ENCODE measurements at places on chromosomes 5 and 9.

GRCh38 chr9:99177576-99178366, 44.0 kb downstream of the ALG2 start:
- DNase-seq = no peak

DNA sequence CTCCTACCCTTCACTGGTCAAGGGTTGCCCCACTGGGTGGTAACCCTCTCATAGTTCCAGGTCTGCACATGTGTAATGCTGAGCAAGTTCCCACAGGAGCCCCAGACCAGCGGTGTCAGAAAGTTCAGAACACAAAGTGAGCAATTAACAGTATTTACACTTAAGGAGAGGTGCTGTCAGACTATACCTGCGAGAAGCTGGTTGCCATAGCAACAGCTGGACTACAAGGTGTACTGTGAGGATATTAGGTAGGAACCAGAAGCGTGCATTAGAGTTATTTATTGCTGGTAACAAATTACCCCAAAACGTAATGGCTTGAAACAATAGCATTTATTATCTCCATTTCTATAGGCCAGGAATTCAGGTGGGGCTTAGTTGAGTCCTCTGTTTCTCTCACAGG, 317.0 kb upstream of the RPS23 start:
- DNase-seq = no peak

DNA sequence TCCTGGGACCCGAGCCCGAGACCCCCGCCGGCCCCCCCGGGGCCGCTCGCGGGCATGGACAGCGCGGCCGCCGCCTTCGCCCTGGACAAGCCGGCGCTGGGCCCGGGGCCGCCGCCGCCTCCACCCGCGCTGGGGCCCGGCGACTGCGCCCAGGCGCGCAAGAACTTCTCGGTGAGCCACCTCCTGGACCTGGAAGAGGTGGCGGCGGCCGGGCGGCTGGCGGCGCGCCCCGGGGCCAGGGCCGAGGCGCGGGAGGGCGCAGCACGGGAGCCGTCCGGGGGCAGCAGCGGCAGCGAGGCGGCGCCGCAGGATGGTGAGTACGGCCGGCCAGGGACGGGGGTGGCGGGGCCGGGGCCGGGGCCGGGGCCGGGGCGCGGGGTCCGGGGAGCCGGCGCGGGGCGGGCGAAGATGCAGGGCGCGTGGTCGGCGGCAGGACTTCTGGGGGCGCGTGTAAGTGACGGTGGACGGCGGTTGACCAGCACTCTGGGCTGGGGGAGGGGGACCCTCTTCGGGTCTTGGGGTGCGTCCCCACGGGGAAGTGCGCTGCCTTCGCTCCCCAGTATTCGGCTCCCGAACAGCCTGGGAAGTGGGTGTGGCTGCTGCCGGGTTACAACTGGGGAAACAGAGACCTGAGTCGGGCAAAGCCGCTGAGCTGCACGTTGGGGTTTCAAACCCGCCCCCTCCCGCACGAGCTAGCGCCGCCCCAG, 520 bp downstream of the PRRX2 start:
- DNase-seq = no peak

GRCh38 chr9:98538626-98539031, 170.1 kb downstream of the GABBR2 start:
- no peak for DNase-seq

GRCh38 chr9:71479621-71480020, 288.7 kb downstream of the CEMIP2 start:
- no peak for DNase-seq

- no peak for DNase-seq
These were observed 70.4 kb downstream of the SFXN1 start for GRCh38 chr5:175548626-175549311.

DNA sequence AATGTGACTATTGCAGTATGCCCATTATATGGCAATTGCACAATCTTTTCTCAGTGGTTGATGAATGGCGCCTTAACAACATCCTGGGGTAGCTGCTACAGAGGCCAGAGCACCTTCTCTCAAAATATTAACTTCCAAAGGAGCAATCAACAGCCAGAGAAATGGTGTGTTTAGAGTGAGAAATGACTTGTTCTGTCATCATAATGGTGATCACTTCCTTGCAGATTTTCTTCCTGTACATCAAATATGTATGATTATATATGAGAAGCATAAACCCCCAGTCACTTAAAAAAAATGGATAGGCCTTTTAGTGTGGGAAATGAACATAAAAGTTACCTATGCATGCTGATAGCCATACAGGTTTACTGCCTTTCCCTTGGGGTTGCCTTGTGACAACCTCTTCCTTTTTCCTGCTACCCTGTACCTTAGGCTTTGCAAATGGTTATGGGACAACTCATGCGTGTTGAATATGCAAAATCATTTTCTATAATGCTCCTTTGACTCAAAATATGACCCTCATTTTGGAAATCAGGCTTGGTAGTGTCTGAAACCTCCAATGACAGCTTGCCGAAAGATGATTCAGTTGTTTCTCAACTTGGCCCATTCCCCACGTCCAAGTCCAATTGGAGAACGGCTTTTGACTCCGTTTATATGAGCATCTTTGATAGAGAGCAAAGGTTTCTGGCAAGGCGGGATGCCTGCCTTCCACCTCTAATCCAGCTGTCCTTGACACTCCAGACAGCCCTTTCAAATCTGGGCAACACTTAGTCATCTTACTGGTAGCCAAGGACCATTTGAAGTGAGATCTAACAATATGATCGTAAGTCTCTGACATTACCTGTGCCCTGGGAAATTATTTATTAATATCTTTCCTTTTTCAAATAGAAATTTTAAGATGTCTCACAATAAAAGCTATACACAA, 69.3 kb downstream of the SLC1A1 start:
- DNase-seq = no peak

DNA sequence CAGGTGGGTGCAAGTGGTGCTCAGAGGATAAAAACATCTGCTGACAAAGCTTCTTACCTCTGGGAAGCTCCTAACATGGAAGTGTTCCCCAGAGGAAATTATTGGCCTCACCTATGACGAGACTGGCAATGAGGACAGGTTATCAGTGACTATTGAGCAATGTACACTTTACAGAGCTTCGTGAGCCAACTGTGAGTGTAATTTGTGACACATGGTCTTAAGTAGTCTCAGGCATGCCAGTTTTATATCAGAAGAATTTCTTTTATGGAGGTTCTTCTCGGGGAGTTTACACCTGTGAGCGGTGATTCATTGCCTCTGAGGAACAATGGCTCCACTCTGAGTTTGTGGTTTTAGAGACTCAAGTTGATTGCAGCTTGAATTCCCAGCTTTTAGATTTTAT, 11.3 kb downstream of the ANKDD1B start:
- no peak for DNase-seq
